ENCODE measurements at places on chromosomes 5 and 9. TPM values are rescaled to one million over a fixed set of nuclear protein-coding genes. Genes with fewer than 3 reads are reported as not detected.

GRCh38 chr9:84439250-84439649 lies 98.7 kb upstream of the SLC28A3 start:
- no peak for DNase-seq

Gene C9orf40
- total RNA-seq, result 2.3 TPM

GRCh38 chr5:45037927-45038326 lies 229.2 kb downstream of the MRPS30 start:
- no peak for DNase-seq

- peak; percentile 38 for DNase-seq
Observed at GRCh38 chr9:134959971-134960310, 42.2 kb upstream of the FCN1 start.

Gene RNF38
- total RNA-seq, result 19.8 TPM
